ENCODE measurements at places on chromosomes 6 and 20.

GRCh38 chr6:30568245-30568644, 3.0 kb upstream of the ABCF1 start:
- no peak for DNase-seq

DNA sequence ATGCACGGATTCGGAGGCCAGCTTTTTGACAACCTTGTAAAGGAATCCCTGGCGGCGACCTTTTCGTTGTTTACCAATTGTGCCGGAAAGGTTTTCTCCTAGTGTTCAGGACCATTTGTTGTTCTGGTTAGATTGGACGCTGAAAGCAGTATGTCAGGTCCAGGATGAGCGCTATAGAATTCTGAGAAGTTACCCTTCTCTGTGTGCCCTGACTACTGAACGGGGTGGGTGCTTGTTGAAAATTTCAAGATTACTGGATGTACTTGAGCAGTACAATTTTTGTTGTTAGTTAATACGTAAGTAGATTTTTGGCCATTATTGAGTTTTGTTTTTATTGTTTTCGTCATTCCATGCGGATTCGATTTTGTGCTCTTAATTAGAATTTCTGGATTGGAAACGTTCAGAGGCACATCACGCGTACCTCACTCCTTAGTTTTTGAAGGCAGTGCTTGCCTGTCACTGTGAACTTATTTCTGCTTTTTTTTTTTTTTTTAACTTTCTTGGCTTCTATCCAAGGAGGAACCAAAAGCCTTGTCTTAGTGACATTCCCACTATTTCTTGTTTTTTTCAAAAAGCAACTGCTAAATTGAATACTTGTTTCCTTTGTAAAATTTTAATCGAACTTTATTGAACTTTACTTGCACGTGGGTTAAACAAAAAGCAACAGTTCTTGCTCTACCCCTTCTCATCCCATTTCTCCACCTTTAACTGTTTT, 898 bp downstream of the XRN2 start:
- DNase-seq, result no peak

DNA sequence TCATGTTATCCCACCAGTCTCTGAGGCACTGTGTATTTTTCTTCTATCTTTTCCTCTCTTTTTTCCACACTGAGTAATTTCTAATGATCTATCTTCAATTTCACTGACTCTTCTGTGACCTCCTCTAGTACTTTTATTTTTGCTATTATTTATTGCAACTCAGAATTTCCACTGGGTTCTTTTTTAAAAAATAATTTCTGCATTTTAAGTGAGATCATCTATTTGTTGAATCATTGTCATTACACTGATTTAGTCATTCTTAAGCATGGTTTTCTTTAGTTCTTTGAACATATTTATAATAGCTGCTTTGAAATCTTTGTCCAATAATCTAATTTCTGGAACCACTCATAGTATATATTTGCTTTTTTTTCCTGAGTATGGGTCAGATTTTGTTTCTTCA, 96.7 kb upstream of the SLC22A16 start:
- no peak for DNase-seq

DNA sequence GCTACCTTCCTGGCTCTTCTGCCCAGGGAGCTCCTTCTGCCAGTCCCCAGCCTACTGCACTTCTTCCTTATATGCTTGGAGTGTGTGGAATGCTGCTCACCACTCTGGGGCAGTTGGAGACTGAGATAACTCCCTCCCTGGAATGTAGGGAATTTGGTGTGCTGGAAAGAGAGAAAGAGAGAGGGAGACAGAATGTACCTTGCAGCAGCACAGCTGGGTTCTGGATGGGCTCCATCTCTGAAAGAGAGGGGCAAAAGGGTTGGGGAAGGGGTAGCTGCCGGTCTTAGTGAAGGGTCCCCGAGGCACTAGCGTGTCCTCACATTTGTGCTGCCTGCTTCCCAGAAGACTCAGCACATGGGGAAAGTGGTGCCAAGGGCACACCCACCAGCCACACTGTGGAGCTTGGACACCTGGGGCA, 40.2 kb upstream of the DDR1 start:
- DNase-seq, result no peak

- no peak for DNase-seq
These were observed 379.0 kb downstream of the EPHA7 start for GRCh38 chr6:93040375-93040774.

DNA sequence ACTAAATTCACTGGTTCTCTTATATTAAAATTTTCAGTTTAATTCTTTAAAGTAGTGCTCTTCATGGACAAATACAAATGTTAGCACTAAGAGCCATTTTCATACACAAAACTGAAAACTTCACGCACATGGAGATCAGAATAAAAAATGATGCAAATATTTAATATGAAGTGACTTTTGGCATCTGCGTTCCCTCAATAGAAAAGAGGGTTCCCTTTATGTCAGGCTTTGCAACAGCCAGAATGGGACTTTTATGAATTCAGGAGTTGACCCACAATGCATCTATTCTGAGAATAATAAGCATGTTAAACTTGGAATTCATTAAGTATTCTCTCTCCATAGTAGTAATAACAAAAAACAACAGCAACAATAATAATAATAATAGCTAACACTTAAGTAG, 125.8 kb downstream of the INSM1 start:
- no peak for DNase-seq

- no peak for DNase-seq
These were observed 190.4 kb upstream of the MCHR2 start for GRCh38 chr6:100184473-100184872.

DNA sequence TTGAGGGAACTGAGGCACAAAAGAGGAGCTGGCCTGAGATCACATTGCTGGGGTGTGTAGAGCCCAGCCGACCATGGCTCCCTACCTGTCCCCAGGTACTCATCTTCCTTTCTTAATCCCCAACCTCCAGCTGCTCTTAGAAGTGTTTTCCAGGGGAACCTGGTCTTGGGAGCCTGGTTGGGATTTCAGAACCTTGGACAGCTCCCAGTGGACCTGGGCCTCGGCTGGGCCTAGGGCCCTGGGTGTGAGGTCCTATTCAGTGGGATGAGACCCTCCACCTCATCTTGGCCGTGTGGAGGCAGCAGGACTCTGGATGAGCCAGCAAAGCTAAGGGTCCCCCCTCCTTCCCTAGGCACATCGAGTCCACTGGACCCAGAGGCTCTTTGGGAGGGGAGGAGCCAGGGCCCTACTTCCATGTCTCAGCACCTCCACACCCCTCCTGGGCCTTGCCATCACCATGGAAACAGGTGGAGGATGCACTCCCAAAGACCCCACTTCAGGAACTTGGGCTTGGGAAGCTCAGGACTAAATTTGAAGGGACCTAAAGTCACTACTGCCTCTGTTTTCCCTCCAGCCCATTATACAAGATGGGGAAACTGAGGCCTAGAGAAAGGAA, 38.5 kb downstream of the DLGAP4 start:
- DNase-seq, result no peak

DNA sequence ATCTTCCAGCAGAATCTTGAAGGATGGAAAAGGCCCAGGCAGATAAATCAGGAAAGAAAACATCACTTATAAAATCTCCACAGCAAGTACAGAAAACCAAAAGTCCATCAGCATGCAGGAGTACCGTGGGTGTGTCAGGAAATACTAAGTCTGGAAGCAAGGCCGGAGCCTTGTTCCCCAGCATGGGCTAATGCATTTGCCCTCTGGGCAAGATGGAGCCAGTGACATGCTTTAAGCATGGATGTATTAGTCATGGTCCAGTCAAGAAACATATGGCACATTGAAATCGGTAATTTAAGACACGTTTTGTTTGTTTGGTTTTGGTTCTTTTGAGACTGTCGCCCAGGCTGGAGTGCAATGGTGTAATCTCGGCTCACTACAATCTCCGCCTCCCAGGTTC, 506.0 kb upstream of the JARID2 start:
- no peak for DNase-seq

DNA sequence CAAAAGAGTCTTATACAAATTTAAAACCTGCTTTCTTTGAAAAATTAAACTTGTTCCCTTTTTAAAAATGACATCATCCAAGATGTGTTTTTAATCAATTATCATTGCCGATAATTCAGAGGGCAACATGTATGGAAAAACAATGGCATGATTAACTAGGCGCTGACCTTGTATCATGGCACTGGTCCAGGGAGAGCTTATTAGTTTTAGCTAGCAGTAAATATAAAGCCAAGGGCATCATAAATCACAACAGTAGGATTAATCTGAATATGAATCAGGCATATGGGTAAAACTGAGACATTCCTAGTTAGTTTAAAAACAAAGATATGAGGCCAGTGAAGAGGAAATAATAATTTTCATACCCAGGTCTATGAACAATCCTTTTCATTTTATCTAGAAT, 374.0 kb downstream of the HDGFL1 start:
- no peak for DNase-seq

GRCh38 chr6:90905351-90905750, 318.5 kb upstream of the MAP3K7 start:
- DNase-seq, result no peak

DNA sequence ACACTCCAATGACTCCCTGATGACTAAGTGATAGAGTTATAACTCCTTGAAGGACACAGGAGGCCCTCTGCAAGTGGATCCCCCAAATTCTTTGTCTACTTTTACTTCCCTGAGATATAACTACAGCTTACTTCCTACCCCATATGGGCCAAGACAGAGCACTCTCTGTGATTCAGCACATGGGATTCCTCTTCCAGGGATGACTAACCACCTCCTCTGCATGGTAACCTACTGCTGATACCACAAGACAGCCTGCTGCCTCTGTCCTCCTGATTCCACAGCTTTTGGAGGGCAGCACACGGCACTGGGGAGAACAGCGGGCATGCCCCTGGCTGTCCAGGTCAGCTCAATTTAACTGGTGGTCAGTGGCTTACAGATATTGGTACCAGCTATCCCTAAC, 675.7 kb upstream of the AGPAT4 start:
- DNase-seq, result no peak

- DNase-seq, result no peak
These were observed 38.5 kb downstream of the KCNQ2 start for GRCh38 chr20:63433756-63434531.

- DNase-seq, result no peak
These were observed 38.0 kb upstream of the GMPR start for GRCh38 chr6:16200321-16200883.

GRCh38 chr6:166589337-166589731, 2.9 kb upstream of the RAMACL start:
- no peak for DNase-seq
